Fibroblast of the aortic adventitia (primary cell): ENCODE measurements at places on chromosomes 12 and 14. TPM values are rescaled to one million over a fixed set of nuclear protein-coding genes. Genes with fewer than 3 reads are reported as not detected.
A peak's percentile ranks its signal among the peaks of the same experiment; 100 is the strongest.

GRCh38 chr12:78938341-78939084 is 73.9 kb downstream of the SYT1 start:
- no peak for DNase-seq

FAM90A1 gene
- not detected in 2 replicates for total RNA-seq

- peak; percentile 93 for DNase-seq
Observed at GRCh38 chr12:88247241-88247643, 105.1 kb downstream of the TMTC3 start.

- no peak for DNase-seq
Observed at GRCh38 chr14:95046711-95047681, 110.3 kb downstream of the DICER1 start.

VASH1 gene
- total RNA-seq: 4.4 and 12.7 TPM in 2 replicates

WSCD2 gene
- not detected in 2 replicates for total RNA-seq

DNA sequence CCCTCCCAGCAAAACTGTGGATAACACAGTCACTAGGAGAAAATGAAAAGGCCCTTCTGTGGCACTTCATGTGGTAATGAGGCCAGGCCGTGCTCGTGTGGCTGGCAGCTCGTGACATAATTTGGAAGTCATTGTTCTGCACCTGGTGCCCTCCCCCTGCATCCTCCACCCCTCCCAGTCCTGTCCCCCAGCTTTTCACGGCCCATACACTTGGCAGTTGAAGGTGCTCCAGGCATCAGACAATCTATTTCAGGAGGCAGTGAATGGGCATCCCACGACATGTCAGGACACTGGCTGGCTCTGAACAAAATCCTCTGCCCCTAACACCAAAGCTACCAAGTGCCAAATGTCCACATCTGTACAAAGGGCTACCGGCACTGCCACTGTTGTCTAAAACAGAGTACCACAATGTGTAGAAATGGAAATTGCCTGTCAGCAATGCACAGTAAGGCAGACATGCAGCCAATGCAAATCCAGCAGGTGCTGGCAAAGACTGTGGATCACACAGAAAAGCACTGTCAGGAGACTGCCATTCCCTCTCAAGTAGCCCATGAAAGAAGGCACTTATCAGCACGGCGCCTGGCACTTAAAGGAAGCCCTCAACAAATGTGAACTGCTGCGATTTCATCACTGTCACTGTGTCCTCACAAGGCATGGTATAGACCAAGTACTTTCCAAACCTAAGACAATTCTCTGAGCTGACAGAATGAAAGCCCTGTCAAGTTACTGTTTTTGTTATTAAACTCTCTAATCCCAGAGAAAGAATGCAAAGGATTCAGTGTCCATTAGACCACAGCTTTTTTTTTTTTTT is 39.1 kb downstream of the CORO1C start:
- DNase-seq: no peak

- peak; percentile 30 for DNase-seq
Observed at GRCh38 chr14:63269561-63270225, 49.0 kb downstream of the GPHB5 start.

GRCh38 chr12:94205822-94206221 is 57.4 kb downstream of the PLXNC1 start:
- DNase-seq: no peak

DNA sequence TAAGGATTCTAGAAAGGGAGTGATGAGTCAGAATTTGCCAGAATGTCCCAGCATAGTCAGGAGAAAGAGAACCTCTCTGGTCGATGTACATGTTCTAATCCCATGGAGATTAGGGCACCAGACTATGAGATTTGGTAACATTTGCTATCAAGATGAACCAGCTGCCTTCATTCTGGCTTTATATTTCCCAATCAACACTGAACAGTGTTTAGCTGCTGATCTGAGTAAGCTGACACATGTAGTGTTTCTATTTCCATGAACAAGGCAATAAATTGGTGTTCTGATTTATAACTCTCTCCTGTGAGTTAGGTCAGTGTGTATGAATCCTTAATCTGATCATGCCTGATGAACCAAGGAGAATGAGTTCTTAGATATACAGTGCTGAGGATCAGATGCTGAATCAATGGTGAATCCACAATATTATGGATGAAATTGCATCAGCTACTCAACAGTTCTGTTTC is 158.0 kb upstream of the AMIGO2 start:
- DNase-seq: peak; percentile 62

DNA sequence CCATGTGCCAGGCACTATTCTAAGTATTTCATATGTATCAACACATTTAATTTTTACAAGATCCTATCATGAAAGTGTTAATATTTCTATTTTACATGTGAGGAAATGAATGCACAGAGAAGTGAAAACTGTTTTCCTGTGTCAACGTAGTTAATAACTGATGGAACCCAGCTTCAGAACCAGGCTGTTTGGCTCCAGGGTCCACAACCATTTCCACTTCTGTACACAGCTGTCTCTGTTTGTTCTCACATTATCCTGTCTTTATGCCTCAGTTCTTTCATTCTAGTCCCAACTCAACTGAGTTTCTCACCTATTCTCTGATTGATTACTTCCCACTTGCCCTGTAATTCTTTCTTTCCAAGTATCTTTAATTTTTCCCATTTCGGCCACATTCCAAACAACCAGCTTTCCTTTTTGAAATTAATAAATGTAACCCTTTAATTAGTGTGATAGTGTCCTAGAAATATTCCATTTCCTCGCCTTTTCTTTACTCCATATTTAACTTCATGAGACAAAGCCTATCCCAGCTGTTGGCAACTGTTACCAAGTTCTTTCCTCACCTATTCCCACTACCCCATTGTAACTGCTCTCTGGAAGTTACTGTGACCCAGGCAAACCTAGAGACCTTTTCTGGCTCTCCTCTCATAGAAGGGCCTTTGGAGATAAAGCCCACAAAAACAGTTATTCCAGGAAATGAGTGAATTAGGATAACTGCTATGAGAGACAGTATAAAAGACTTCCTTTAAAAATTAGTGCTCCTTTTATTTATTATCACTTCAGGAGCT is 218.7 kb downstream of the RASSF9 start:
- no peak for DNase-seq

DNA sequence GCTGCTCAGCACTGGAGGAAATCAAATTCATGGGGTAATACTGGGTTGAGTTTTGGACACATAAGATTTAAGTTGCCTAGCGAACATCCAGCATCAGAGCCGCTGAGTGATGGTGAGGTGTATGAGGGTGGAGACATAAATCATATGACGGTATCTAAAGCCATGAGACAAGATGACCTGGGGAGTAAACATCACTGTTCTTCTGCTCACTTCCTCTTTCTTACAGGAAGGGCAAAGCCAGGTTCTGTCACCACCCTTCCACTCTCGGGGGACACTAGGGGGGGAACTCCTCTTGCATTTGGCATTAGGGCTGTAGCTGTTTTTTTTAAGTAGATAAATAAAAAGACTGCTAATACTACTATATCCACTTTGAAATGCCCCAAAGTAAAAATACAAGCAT is 24.0 kb downstream of the PRDM4 start:
- no peak for DNase-seq

DNA sequence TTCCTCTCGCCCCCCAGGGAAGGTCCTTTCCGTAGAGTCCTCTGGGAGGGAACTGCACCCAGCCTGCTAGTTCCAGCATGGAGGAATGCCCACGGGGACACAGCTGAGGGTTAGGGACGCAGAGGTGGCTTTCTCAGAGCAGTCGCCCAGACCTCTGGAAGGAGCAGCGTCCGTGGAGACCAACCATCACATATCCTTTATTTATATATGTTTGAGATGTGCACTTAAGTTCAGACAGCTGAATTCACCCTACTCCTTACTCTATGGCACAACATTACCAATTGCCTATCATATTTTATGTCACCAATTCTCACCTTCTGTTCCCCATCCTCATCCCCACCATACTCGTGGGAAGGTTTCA is 305.6 kb upstream of the DIO3 start:
- no peak for DNase-seq

- no peak for DNase-seq
Observed at GRCh38 chr12:96238336-96239047, 44.3 kb downstream of the ELK3 start.
